Stimulated activated CD4-positive, alpha-beta T cell treated with anti-CD3 and anti-CD28 coated beads, Interleukin-4, amount 100 ng/mL, for 24 hours (primary cell): ENCODE measurements at places on chromosomes 3 and 15.
A peak's percentile ranks its signal among the peaks of the same experiment; 100 is the strongest.

DNA sequence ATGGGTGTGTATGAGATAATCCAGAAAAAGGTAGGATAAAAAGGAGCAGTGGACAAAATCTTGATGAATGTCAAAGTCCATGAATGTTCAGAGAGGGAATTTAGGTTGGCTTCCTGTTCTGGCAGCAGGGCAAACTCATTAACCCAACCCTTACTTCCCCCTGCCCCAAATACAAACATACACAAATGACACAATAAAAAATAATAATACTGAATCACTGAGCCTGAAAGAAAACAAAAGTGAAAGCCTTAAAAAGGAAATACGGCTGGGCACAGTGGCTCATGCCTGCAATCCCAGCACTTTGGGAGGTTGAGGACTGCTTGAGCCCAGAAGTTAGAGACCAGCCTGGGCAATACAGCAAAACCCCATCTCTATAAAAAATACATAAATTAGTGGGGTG lies 62.9 kb downstream of the GPR176 start:
- no peak for DNase-seq

- no peak for DNase-seq
Observed at GRCh38 chr3:108728934-108729333, 28.3 kb downstream of the RETNLB start.

GRCh38 chr3:71372241-71372768 lies 211.2 kb downstream of the FOXP1 start:
- DNase-seq, result no peak

- DNase-seq, result no peak
Observed at GRCh38 chr15:82572986-82573385, 32.7 kb upstream of the RPS17 start.

DNA sequence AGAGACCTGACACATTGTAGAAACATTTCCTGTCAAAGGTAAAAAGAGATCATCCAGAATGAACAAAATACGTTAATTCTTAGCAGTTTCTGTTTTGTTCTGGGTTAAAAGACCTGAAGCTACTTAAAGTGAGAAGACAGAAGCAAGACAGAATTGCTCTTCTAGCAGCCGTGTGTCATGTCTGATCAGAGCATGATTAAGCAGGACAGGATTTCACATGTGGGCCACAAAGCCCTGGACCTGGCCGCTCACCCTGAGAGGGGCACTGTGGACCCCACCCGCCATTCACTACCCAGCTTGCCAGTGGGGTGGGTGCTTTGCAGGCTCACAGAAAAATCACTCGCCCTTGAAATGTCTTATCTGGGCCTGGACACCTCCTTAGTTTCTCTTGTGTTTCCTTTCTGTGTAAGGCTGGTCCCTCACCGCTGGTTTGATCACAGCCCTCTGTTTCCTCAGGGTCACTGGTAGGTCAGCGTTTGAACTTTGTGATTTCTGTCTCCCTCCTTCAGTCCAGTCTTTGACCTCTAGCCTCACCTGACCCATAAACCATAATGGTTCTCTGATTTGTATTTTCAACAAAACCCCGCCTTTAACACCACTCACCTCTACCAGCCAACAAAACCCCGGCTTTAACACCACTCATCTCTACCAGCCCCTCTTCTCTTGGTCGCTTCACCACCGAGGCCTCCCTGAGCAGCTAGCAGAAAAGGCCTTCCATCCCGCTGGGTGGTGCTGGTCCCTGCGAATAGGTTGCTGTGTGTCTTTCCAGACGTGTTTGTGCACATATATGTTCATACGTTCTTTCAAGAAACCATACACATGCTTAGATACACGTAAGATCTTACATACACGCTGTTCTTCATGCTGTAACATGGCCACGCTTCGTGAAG lies 185.0 kb downstream of the OR4M2 start:
- no peak for DNase-seq

GRCh38 chr15:93165734-93166470 lies 76.9 kb upstream of the RGMA start:
- DNase-seq, result no peak

DNA sequence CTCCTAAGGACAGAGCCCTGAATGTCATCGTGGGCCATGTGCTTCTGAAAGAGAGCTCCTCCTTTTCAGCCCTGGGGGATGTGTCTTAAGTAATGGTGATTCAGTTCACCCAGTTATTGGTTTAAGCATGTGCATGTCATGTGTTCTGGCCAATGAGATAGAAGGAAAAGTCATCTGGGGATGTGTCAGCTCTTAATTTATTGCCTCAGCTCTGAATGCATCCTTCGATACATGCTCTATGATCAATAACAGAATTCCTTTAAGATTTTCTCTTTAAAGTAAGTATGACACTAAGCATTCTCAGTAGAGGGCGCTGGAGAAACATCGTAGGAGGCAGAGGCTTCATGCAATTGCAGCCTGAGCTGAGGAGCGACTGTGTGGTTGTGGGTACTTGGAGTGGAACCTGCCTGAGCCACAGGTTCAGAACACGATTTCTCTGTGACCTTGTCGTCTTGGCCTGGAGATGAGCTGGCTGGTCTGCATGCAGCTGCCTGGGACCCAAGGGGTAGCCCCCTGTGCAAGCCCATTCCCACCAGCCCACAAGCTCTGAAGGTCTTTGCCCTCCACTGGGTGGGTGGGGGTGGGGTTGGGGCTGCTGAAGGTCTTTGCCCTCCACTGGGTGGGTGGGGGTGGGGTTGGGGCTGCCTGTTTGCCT lies 69.5 kb downstream of the C3orf38 start:
- peak; percentile 14 for DNase-seq

- no peak for DNase-seq
Observed at GRCh38 chr3:59107856-59108815, 58.3 kb upstream of the CFAP20DC start.

DNA sequence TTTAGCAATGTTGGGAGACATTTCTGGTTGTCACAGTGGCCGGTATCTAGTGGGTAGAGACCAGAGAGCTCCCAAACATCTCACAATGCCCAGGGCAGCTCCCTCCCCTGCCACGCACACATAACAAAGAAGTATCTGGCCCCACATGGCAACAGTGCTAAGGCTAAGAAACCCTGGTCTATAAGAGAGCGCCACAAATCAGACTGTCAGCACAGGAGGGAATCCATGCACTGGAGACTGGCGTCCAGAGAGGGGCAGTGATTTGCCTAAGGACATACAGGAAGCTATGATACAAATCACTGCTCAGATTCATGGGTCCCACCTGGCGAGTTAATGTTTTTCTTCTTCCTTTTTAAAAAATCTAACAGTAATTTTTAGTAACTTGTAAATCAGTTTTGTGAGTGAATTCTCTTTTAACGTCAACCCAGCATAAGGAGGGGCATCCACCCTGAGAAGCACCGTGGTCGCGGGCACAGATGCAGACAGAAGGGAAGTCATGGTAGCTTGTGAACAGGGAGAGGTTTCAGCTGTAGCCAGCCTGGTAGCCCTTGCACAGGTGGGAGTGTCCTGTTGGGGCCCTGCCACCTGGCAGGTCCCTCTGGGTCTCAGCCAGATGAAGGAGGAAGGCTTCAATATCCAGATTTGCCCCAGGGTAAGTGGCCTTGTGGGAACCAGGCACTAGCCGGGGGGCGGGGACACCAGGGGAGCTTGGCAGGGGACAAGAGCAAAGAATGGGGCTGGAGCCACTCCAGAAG lies 8.7 kb downstream of the ISG20 start:
- DNase-seq, result peak; percentile 2

DNA sequence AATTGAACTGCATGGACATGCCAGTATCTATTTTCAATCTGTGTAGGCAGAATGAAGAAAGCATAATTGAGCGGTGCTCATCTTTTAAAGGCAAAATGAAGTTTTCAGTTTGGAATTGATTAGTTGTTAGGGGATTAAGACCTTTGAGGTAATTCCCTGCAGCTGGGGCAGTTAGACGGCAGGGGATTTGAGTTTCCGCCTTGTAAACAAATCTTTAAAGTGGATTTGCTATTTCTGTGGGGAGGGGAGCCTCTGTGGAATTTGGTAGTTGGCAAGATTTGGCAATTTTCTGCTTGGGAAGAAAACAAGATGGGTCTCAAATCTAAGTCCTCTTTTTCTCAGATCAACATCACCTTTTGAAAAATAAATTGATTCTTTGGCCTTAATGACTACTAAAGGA lies 212.5 kb upstream of the CNTN6 start:
- DNase-seq, result no peak

- DNase-seq, result no peak
Observed at GRCh38 chr3:98140531-98140930, 6.7 kb upstream of the OR5H14 start.

DNA sequence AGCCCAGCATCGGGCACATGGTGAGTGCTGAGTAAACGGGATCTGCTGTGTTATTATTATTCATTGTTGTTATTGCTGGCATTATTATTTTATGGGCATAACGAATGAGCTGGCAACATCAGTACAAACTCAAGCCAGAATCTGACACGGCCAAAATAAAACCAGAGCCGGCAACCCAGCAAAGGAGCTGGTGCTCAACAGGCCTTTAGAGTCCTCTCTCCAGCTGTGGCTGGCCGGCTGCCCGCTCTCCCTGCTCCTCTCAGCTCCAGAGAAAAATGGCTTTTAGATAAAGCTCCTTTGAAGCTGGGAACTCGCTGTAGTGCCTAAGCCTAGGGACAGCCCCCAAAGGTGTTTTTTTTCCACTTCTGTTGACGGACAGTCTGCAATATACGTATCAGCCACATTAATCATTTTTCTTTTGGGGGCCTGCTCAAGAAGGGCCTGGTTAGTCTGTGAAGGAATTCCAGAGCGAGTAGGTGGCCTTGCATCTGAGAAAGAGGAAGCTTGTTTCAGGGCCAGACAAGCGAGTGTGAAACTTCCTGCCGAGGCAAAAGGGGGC lies 193.9 kb upstream of the UBE2E1 start:
- no peak for DNase-seq

DNA sequence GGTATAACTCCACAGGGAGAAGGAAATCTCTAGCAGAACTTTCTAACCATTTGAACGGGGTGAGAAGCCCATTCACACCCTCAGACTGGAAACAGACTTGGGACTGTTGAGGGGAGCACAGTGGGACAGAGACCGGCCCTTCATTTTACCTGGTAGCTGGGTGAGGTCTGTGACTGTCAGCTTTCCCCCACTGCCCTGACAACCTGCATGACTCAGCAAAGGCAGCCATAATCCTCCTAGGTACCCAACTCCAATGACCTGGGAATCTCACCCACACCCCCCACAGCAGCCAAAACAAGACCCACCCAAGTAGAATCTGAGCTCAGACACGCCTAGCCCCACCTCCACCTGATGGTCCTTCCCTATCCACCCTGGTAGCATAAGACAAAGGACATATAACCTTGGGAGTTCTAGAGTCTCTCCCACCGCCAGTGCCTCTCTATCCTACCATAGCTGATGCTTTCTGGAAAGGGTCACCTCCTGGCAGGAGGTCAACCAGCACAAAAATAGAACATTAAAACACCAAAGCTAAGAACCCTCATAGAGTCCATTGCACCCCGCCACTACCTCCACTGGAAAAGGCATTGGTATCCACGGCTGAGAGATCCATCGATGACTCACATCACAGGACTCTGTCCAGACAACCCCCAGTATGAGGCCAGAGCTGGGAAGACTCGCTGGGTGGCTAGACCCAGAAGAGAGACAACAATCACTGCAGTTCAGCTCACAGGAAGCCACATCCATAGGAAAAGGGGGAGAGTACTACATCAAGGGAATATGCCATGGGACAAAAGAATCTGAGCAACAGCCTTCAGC lies 28.0 kb downstream of the SENP7 start:
- no peak for DNase-seq

GRCh38 chr3:139225548-139225947 lies 118.3 kb upstream of the MRPS22 start:
- DNase-seq, result no peak

DNA sequence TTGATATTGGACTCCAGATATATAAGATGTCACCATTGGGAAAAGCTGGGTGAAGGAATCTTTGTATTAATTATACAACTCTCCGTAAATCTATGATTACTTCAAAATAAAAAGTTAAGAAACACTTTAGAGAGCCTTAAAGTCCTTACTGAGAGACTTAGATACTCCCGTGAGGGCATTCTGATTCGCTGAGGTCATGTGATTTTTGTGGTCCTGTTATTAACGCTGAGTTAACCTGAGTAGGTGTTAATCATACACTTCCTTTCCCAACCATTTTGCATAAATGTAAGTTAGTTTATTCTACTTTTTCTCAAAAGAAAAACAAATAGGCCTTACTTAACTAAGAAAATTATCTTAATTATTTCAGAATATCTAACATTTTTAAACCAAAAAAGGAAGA lies 67.1 kb upstream of the LMOD3 start:
- DNase-seq, result no peak

DNA sequence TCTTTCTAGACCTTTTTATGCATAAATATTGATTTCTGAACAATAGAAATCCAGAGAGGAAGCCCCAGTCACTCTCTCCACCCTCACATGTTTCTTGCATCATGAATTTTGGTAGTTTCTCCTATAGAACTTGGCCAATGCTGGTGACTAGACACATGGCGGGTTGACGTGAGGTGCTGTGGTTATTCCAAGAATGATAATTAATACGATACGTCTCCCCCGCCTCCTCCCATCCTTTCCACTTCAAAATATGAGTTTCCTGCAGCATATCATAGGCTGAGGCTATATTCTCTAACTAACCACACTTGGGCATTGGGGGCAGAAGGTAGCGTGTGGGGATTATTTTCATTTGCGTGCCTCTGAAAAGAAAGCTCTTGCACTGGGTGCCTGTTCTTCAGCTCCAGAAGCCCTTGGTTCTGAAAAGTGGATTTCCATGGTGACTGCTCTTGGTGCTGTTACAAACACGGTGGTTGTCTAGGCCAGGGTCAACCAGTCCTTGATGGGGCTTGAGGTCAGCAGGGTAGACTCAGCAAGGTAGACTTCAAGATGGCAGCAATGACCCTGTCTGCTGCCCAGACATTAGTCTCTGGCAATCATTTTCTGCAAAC lies 5.3 kb downstream of the TNFSF10 start:
- peak; percentile 75 for DNase-seq

GRCh38 chr3:120678331-120678947 lies 3.6 kb downstream of the HGD start:
- DNase-seq, result no peak

- no peak for DNase-seq
Observed at GRCh38 chr3:100893590-100893989, 99.6 kb downstream of the ABI3BP start.

GRCh38 chr3:69300296-69300695 lies 85.6 kb downstream of the FRMD4B start:
- no peak for DNase-seq

DNA sequence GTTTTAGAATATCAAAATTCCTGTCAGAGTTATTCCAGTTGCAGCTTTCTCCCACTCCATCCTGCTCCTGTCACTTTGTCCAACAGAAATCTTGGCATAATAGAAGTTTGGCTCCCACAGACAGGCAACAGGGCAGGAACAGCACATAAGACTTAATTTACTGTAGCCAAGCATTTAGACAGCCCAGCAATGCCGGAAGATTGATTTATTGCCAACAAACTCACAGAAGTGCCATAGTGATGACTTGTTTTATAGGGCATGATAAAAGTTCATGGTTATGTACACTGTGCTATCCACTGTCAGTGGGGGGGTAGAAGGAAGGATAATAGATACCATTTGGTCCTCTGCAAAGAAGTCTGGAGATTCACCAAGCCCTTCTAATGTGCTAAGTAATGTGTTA lies 98.3 kb upstream of the CBLB start:
- no peak for DNase-seq

- DNase-seq, result no peak
Observed at GRCh38 chr3:32045091-32045915, 61.1 kb upstream of the GPD1L start.

- DNase-seq, result no peak
Observed at GRCh38 chr3:12249519-12249918, 39.4 kb upstream of the PPARG start.

GRCh38 chr3:66839508-66839907 lies 158.6 kb upstream of the KBTBD8 start:
- no peak for DNase-seq
